ENCODE measurements at places on chromosomes 5 and 9. TPM values are rescaled to one million over a fixed set of nuclear protein-coding genes. Genes with fewer than 3 reads are reported as not detected.
A peak's percentile ranks its signal among the peaks of the same experiment; 100 is the strongest.

ZCCHC9 gene
- 8.9 TPM for total RNA-seq

CEP78 gene
- total RNA-seq: 3.4 TPM

- DNase-seq: peak; percentile 59
These were observed 34.9 kb upstream of the FGF1 start for GRCh38 chr5:142720641-142721271.

MYMK gene
- not detected for total RNA-seq

DNA sequence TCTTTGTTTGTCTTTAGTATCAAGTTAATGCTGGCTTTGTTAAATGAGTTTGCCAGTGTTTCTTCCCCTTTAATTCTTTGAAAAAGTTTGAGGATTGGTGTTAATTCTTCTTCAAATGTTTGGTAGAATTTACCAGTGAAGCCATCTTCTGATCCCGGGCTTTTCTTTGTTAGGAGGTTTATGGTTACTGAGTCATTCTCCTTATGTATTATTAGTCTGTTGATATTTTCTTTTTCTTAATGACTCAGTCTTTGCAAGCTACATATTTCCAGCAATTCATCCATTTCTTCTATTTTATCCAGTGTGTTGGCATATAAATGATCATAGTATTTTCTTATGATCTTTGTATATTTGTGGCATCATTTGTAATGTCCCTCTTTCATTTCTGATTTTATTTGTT, 74.5 kb upstream of the SPINK5 start:
- no peak for DNase-seq

DNA sequence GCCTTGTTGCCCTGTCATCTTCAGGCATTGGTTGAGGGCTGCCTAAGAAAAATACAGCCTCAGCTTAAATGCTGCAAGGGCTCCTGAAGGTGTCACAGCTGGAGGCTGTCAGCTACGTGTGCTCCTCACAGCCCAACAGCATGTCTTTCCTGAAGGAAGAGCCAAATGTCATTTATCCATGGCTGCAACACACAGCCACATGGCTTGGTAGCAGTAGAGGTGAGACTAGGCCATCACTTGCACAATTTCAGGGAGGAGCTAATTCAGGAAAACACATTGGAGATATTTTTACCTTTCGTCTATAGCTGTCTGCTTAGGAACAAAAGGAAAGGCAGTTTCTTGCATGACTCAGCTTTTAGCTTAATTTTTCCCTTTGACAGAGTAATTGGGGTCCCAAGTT, 260.7 kb downstream of the SYK start:
- no peak for DNase-seq

DNA sequence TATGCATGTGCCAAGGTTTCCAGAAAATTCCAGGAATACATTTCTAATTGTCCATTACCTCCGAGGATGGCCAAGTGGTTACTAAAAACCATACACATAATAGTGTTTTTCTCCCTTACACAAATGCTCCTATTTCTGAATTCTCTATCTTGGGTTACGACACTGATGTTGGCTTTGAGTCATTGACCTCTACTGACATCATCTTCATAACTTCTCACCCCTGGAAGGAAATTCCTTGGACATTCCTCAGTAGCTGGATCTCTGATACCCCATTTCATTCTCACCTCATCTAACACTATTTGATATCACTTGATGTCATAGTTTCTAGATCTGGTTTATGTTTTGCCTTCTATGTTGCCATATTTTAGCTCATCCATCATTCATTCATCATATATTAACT, 287.2 kb downstream of the CTNND2 start:
- no peak for DNase-seq

ELL2 gene
- 21.0 TPM for total RNA-seq

DNA sequence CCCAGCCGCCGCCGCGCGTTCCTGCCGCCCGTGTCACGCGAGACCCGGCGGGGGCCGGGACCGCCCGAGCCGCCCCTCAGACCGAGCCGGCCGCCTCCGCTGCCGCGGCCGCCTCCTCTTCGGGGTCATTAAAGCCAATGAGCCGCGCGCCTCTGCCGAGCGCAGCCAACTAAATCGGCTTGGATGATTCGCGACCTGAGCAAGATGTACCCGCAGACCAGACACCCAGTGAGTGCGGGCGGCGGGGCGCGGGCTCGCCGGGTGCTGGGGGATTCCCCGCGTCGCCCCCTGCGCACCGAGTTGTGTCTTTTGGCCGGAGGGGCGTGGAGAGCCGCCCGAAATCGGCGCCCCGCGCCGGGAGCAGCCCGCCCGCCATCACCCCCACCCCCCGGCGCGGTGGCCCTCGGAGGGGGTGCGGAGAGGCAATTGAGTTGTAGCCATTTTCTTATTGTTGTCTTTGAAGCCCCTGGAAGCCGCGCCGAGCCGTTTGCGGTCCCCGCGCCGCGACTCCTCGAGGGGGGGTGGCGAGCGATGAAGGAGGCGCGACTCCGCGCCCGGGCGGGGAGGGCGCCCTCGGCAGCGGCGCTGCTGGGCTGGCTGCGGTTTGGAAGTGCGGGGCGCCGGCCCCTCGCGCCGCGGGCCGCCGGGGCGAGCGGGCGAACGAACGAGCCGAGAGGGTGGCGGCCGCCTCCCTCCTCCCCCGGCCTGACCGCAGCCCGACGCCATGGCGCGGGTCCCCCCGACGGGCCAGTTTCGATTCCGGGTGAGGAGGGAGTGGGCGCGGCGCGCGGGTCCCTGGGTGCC, 1.0 kb downstream of the TLE4 start:
- DNase-seq: peak; percentile 59

DNA sequence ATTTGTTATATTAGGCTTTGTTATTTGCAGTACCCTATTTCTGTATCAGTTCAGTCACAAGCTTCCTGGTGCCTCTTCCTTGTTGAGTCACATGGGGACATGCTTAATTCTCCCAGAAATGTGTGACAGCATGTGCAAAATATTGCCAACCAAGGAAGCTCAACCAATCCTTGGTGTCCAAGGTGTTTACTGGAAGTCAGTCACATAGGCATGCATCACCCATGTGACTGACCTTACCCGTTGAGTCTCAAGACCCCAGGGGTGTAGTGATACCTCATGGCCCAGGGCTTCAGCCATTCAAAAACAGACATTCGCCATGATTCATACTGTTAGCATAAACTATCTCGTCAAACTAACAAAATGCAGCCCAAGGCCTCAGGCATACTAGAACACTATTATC, 9.3 kb upstream of the ANKDD1B start:
- DNase-seq: no peak

DNA sequence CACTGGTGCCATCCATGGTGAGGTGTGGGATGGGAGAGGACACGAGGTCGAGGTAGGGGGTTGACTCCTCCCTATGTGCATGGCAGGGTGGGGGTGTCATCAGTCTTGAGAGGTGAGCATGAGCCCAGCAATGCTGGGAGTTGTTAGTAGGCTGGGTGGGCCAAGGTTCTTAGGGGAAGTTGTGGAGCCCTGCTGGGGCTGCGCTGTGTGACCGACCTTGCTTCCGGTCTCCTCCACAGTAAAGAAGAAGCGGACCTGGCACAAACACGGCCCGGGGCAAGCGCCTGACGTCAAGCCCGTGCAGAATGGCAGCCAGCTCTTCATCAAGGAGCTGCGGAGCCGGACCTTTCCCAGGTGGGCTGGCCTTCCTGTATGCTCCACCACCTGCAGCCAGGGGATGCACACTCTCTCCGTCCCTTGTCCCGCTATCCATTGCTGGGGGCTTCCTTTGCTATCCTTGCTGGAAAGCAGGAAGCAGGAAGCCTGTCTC, 59.8 kb downstream of the PHF2 start:
- DNase-seq: no peak

CCL27 gene
- total RNA-seq: 0.41 TPM

GRCh38 chr5:72301557-72301956, 18.5 kb downstream of the MRPS27 start:
- no peak for DNase-seq

- DNase-seq: no peak
These were observed 54.2 kb downstream of the ZSWIM6 start for GRCh38 chr5:61386045-61386800.

ECM2 gene
- total RNA-seq: 7.2 TPM

CARTPT gene
- not detected for total RNA-seq

- no peak for DNase-seq
These were observed 17.2 kb downstream of the OR2S2 start for GRCh38 chr9:35940458-35941407.

GRCh38 chr5:40909264-40909663, at the start of gene C7:
Gene C7 (plus strand): TSS chr5:40909497. CDS start chr5:40909611, 114 bp downstream.
- DNase-seq: no peak

- no peak for DNase-seq
These were observed 93.4 kb downstream of the STRBP start for GRCh38 chr9:123174887-123175518.
